ENCODE measurements at places on chromosomes 5 and 9.

GRCh38 chr5:39148983-39149534 lies 70.3 kb downstream of the FYB1 start:
- DNase-seq = peak; percentile 20

GRCh38 chr9:2465921-2466460 lies 155.6 kb upstream of the VLDLR start:
- DNase-seq = no peak

GRCh38 chr5:102590467-102590866 lies 91.7 kb upstream of the SLCO6A1 start:
- DNase-seq = no peak

- peak; percentile 62 for DNase-seq
These were observed 511.2 kb downstream of the SEMA5A start for GRCh38 chr5:9034649-9035048.

- DNase-seq = no peak
These were observed 350 bp upstream of the SLC25A46 start for GRCh38 chr5:110738503-110738811.

- DNase-seq = no peak
These were observed 439.9 kb upstream of the TLE4 start for GRCh38 chr9:79131824-79132377.

GRCh38 chr9:109307380-109308240 lies 13.2 kb downstream of the EPB41L4B start:
- DNase-seq = no peak
